ENCODE measurements at places on chromosomes 7 and 10.

- no peaks in the 10 kb centered on the region for H3K4me1 ChIP-seq
- H3K27ac ChIP-seq, result no peak overlapping the region
- H3K4me3 ChIP-seq, result no peak overlapping the region
- no peaks in the 10 kb centered on the region for H3K36me3 ChIP-seq
- no peaks in the 10 kb centered on the region for H3K27me3 ChIP-seq
- no peak for DNase-seq
Observed at GRCh38 chr10:48239618-48240017, 34.9 kb downstream of the FRMPD2 start.

DNA sequence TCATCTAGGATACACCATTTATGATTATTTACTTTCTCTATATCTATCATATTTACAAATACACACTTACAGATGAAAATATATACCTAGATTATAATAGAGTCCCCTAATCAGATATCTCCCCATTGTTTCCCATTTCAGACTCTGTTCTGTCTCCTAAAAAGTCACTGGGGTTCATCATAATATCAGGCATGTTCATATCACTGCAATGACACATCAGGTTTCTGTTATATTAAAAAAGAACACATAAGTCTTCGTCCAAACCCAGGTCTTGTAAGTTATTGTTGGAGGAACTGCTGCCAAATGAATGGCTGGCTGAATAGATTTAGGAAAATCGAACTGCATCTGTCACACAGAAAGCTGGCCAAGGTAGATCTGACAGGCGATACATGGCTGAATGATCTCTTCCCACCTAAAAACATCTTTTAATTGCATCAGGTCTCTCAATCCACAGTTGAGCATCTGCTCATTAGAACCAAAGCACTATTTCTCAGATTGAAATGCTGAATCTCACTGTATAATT is 178.7 kb downstream of the CACNA2D1 start:
- H3K36me3 ChIP-seq, result no peaks in the 10 kb centered on the region
- no peak for DNase-seq
- no peak overlapping the region for H3K4me3 ChIP-seq
- no peaks in the 10 kb centered on the region for H3K27me3 ChIP-seq

- no peaks in the 10 kb centered on the region for H3K36me3 ChIP-seq
- no peaks in the 10 kb centered on the region for H3K4me1 ChIP-seq
- H3K4me3 ChIP-seq, result no peak overlapping the region
- DNase-seq, result no peak
Observed at GRCh38 chr10:16986082-16986405, 143.6 kb downstream of the CUBN start.

- DNase-seq, result no peak
- peaks cover 32% of the 10 kb centered on the region for H3K4me1 ChIP-seq
- H3K27ac ChIP-seq, result no peak overlapping the region
- no peak overlapping the region for H3K4me3 ChIP-seq
- H3K27me3 ChIP-seq, result no peaks in the 10 kb centered on the region
Observed at GRCh38 chr10:58278962-58279307, 10.0 kb downstream of the CISD1 start.

DNA sequence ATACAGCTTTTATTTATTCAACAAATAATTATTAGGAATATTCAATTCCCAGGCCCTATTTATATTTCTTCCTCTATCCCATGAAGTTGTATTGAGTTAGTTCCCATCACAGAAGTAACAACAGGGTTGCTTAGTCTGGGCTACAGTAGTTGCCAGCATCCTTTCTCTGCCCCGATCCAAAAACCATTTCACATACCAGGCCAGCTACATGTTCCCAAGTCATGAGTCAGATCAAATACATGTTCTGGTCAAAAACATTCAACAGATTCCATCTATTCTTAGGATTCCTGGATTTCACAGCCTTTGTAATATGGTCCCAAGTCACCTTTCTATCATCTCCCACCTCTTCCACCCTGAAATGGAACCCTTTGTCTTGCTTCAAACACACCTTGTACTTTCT is 91.6 kb downstream of the RAB11FIP2 start:
- no peak overlapping the region for H3K4me3 ChIP-seq
- no peaks in the 10 kb centered on the region for H3K27me3 ChIP-seq

DNA sequence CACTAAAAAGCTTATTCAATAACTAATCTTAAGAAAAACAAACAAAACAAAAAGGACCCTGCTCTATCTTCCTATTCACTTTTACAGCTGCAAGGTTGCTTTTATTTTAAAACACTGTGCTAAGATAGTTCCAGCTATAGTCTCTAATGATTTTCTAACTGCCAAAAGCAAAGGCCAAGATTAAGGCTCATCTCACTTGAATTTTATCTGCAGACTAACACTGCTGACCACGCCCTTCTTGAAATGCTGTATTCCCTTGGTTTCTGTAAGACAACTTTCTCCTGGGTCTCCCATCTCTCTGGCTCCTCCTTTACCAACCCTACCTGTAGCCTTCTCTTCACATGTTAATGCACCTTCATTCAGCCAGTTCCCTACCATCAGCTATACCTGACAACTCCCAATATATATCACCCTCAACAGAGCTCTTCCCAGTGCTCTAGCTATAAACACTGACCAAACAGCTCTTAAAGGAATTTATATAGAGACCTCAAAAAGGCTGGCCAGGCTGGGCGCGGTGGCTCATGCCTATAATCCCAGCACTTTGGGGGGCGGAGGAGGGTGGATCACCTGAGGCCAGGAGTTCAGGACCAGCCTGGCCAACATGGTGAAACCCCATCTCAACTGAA is 11.7 kb downstream of the SRPK2 start:
- H3K27ac ChIP-seq, result no peak overlapping the region
- H3K4me1 ChIP-seq, result no peaks in the 10 kb centered on the region
- no peaks in the 10 kb centered on the region for H3K36me3 ChIP-seq
- no peak overlapping the region for H3K4me3 ChIP-seq
